ENCODE measurements at places on chromosomes 16 and 17.
A peak's percentile ranks its signal among the peaks of the same experiment; 100 is the strongest.

GRCh38 chr17:28189667-28190066 is 129.3 kb upstream of the TMEM97 start:
- no peak for DNase-seq

GRCh38 chr16:48864055-48864454 is 254.1 kb upstream of the N4BP1 start:
- DNase-seq, result no peak

DNA sequence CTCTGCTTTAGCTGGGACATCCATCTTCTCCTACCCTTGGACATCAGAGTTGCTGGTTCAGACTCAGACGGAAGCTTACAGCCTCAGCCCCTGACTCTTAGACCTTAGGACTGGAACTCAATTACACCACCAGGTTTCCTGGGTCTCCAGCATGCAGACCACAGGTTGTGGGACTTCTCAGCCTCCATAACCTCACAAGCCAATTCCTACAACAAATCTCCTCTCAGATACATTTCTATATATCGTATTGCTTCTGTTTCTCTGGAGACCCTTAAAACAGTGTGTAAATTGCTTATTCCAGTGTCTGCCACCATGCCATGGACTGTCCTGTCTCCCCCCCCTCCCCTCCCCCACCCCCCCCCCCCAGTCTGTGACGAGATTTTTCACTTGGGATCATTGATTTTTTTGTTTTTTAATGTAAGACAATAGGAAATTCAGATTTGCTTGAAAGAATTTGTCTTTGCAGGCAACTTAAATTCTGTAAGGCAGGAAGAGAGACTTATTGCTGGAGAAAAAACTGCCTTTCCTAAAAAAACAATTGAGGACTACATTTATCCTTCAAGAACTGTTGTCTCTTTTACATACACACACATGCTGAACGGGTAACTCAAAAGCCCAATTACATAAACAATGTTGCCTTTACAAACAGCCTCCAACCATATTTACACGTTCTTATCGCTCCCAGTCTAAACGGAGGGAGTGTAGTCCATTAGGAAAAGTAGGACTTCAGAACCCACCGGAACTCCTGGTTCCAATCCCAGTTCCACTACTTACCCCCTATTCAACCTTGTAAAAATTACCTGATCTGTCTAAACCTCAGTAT is 39.9 kb downstream of the TEKT5 start:
- DNase-seq, result no peak

DNA sequence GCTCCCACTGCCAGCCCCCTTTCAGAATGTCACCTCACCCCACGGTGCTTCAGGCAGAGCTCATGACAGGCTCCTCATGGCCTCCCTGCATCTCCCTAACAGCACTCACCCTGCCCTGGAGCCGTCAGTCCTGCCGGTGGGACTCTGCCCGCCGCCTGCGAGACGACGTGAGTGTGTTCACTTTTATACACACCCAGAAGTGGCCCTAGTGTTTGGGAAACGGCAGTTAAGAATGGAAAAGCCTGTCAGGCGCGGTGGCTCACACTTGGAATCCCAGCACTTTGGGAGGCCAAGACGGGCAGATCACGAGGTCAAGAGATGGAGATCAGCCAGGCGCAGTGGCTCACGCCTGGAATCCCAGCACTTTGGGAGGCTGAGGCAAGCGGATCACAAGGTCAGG is 12.3 kb upstream of the CYTH1 start:
- DNase-seq, result no peak

- DNase-seq, result no peak
Observed at GRCh38 chr16:68257906-68258800, 6.2 kb upstream of the SLC7A6 start.

GRCh38 chr16:83898463-83899271 is at the start of gene MLYCD:
Gene MLYCD (plus strand): TSS chr16:83899115. CDS start chr16:83899145, 30 bp downstream.
- peak; percentile 62 for DNase-seq

DNA sequence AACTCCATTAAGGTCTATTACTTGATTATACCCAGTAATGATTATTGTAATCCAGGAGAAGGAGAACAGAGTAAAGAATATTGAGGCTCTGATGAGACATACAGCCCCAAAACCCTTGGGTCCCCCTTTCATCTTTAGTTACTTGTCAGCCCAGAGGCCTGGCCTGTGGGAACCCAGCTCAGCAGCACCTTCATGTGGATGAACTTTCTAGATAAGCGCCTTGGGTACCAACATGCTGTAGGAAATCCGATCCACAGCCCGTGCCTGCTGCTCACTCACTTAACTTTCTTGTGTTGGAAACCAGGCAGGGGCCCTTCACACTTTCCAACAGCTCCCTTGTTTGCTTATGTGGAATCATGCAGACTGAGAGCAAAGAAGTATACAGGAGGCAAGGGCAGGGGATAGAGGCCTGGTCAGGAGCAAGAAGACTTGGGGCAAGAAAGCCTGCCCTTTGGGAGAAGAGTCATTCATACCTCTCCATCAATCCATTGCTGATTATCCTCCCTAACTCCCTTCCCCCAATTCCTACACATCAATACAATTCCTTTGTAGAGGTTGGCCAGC is 64.0 kb upstream of the SOX9 start:
- DNase-seq, result no peak

DNA sequence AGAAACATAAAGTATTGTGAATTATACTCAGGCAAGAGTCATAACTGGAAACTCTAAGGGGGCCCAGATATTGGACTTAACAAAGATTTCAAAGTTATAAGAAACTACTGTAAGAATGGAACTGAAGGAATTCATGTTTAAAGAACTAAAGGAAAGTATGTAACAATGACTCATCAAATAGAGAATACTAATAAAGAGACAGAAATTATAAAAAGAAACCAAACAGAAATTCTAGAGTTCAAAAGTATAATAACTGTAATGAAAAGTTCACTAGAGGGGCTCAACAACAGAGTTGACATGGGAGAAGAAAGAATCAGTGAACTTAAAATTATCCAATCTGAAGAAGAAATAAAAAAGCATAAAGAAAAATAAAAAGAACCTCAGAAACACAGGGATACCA is 55.4 kb downstream of the ADCY9 start:
- DNase-seq, result no peak

DNA sequence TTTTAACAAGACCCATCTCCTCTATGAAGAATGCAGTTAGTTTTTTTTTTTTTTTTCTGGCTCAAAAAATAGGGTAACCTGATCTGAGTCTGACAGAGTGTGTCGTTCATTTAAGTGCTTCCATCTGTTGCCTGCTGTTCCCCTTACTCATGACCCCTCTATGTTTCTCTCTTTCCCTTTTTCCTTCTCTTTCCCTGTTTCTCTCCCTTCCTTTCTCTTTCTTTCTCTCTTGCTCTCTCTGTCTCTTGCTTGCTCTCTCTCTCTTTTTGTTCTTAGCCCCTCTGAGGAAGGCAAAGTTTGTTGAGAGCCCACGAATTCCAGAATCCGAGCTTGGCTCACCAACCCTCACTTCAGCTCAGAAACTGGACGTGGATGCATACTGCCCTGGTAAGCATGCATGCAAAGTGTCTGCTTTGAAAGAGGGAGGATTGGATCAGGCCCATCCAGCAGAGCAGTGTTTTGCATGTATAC is 185.0 kb downstream of the TANC2 start:
- DNase-seq, result no peak

- no peak for DNase-seq
Observed at GRCh38 chr17:57619061-57619937, 125.8 kb downstream of the CCDC182 start.

Data from stimulated activated CD8-positive, alpha-beta memory T cell treated with anti-CD3 and anti-CD28 coated beads, Interleukin-15, amount 100 ng/mL, for 4 hours (primary cell).